Cardiac septum (tissue), 1 donor: ENCODE measurements at places on chromosomes 6 and 20.

GRCh38 chr20:19973961-19974629 is 43.1 kb upstream of the NAA20 start:
- DNase-seq = peak; percentile 81

- no peak for DNase-seq
These were observed 38.6 kb downstream of the VTA1 start for GRCh38 chr6:142185641-142186040.

GRCh38 chr20:59001068-59001448 is 6.0 kb downstream of the CTSZ start:
- DNase-seq = peak; percentile 47

GRCh38 chr20:50260479-50261221 is 70.0 kb downstream of the CEBPB start:
- no peak for DNase-seq

- no peak for DNase-seq
These were observed 100.4 kb upstream of the MLN start for GRCh38 chr6:33904050-33904746.

DNA sequence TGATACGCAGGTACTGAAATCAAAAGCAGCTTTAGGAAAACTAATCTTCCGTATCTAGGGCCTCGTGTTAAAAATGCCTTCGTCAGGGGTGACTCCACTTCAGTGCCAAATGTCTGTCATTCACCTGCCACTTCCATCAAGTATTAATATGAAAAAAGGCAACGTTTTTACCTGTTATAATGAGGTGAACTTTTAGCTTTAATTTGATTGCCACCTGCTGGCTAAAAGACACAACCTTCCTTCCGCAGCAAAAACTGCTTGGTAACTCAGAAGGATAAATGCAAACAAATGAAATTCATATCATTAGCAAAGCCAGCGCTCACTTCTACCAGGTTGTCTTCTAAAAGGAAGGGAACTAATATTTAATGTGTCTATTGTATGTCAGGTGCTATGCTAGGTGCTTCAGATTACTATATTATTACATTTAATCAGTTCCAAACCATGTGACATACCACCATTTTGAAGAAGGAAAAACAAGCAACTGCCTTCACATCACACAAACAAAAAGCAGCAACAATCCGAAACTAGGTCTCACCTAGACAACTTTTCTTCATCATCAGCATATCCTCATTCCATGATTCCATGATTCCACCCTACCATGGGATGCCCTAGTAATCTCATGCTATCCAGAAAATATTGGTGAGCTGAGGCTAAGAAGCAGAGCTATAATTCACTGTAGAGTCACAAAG is 20.6 kb upstream of the ARHGAP18 start:
- DNase-seq = no peak

DNA sequence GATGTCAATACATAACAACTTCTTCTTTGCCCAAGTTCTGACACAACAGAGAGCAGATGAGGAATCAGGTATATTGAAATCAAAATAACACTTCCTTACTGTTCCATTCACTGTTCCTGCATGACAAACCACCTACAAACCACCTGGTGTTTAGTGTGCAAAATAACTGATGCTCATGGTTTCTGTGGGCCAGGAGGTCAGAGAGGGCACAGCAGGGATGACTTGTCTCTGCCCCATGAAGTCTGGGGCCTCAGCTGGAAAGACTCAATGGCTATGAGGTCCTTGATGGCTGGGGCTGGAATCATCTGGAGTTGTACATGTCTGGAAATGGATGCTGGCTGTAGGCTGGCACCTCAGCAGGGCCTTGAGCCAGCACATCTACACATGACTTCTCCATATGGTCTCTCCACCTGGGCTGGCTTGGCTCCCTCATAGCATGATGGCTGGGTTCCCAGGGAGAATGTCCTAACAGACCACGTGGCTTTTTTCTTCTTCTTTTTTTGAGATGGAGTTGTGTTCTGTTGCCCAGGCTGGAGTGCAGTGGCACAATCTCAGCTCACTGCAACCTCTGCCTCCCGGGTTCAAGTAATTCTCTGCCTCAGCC is 7.4 kb upstream of the COX4I2 start:
- DNase-seq = no peak

- DNase-seq = no peak
These were observed 309.1 kb upstream of the IMPG1 start for GRCh38 chr6:76381612-76382011.

DNA sequence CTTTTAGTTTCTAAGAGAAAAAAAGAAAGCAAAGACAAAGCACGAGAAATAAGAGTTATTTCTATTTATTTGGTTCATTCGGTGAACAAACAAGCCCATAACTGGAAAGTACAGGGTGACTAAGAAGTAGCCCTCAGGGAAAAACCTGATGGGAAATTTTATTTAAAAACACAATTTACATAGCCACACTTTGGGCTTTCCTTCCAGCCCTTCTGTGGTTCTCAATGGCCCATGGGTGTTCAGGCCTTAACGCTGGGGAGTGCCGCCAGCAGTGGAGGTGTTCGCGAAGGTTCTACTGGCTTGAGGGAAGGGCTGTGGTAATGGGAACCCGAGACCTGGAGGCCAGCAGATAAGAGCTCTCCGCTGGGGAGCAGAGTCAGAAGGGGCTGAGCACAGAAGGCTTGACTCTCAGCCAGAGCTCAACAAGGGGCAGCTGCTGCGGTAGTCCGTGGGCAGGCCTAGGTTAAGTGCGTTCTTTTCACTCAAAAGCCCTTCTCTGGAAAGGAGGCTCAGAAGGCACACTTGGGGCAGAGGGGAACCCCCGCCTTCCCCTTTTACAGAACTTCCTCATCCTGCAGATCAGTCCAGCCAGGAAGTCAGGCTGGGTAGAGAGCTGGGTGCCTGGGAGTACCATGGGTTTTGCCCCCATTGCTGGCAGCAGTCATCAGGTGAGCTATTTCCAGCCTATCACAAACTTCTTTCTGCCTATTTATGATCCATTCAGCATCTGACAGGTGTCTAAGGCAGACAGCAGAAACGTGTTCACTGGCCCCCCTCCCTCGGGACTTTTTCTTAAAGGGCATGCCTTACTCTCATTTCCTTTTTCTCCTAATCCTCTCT is 8.8 kb upstream of the CD83 start:
- peak; percentile 86 for DNase-seq

GRCh38 chr6:47310131-47310480 is 401 bp upstream of the TNFRSF21 start:
- no peak for DNase-seq

- no peak for DNase-seq
These were observed 97.3 kb upstream of the NHSL1 start for GRCh38 chr6:138596591-138596990.

GRCh38 chr6:142015011-142015410 is 117.7 kb upstream of the GJE1 start:
- DNase-seq = no peak

DNA sequence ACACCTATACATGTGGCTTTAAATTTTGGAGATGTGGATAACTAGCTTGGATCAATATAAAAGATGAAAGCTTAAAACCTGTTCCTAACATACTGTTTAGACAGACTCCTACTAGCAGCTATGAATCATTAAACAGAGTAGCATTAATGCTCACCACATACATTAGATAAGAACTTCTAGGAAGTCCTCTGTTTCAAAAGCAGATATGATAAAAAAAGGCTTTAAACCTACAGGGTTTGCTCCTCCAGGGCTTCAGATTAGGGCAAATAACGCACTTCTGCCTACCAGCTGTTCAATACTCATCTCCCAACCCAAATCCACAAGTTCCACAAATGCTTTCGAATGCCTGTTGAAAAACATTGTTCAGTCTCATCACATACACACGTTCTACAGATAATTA is 1.5 kb downstream of the REPS1 start:
- DNase-seq = no peak

GRCh38 chr6:41779336-41779735 is 364 bp downstream of the FRS3 start:
- no peak for DNase-seq

- DNase-seq = no peak
These were observed 68.4 kb downstream of the ATG5 start for GRCh38 chr6:106257195-106257594.

DNA sequence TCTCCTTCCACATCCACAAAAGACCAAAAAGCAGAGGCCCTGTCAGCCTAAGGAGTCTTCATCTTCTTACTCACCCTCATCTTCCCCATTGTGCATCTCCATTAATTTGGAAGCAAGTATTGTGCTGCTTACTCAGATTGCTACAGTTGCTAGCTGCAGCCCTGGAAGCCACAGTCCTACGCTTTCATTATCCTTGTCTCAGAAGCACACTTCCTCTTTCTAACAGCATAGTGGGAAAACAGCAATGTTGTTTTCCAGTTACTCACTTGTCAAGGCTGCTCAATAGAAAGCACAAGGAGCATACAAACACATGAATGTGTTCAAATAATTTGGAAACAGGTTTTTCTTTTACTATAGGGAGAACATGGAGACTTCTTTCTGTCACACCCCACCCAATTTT is 76.6 kb upstream of the RBM24 start:
- no peak for DNase-seq

DNA sequence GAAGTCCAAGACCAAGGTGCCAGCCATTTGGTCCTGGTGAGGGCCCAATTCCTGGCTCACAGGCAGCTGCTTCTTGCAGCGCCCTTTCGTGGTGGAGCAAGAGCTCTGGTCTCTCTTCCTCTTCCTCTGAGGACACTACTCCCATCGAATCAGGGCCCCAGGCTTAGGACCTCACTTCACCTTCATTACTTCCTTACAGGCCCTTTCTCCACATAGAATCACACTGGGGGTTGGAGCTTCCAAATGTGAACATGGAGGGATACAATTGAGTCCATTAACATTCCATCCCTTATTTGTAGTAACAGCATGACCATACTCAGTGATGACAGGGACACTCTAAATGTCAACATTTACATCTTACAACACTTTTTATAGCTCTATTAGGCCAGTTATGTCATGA is 2.3 kb downstream of the RAMACL start:
- DNase-seq = no peak

- no peak for DNase-seq
These were observed 984 bp downstream of the TFAP2C start for GRCh38 chr20:56630086-56630493.

DNA sequence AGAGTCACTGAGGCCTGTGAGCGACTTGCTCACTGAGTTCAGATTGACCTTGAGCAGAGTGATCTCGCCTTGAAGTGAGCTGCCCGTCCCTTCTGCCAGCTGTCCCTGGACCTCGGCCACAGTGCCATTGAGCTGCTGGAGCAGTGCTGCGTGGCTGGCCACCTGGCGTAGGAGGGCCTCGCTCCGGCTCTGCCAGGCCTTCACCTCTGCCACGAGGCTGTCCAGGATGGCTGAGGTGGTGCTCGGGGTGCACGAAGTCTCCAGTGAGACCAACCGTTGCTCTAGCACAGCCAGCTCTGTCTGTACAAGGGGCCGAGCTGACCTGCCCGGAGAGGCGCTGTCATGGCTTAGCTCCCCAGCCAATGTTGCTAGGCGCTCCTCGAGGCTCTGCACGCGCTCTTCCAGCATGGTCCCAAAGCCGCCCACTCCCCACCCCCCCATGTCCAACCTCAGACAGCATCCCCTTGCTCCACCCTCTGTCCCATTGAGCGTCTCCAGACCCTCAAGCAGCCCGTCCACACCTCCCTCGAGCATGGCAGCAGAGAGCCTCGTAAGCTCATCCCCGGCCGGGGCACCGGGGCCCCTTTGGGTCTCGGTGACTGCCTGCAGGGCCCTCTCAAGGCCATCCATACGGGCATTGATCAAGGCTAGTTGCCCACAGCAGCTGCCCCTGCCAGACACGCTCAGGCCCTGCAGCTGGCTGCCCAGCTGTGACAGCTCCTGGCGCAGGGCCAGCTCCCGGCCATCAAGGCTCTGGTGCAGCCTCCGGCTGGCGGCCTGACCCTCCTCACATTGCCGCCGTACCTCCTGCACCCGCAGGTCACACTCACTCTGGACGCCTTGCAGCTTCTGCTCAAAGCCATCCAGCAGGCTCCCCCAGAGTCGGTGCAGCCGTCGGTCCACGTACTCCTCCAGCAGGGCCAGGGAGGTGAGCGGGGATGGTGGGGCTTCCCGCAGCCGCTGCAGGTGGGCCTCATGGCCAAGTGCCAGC is 4.6 kb downstream of the EMILIN3 start:
- no peak for DNase-seq

GRCh38 chr6:154594496-154595198 is 84.2 kb upstream of the CNKSR3 start:
- no peak for DNase-seq

DNA sequence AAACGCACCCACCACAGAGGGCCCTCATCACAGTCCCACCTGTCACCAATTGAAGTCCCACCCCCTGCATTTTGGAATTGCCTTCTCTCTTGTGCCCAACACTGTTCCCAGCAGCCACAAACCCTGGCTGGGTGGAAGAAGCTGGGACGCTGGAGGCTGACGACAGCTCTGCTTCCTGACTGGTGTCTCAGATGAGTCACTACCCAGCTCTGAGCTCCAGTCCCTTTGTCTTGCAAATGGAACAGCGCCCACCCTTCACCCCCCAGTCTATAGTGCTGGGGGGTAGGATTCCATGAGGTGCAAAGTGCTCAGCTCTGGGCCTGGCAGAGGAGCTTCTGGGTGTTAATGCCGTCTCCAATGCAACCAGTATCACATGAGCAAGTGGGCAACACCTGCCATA is 85.3 kb downstream of the DLGAP4 start:
- DNase-seq = no peak

- DNase-seq = no peak
These were observed 108.4 kb downstream of the RTN4IP1 start for GRCh38 chr6:106520711-106521401.

DNA sequence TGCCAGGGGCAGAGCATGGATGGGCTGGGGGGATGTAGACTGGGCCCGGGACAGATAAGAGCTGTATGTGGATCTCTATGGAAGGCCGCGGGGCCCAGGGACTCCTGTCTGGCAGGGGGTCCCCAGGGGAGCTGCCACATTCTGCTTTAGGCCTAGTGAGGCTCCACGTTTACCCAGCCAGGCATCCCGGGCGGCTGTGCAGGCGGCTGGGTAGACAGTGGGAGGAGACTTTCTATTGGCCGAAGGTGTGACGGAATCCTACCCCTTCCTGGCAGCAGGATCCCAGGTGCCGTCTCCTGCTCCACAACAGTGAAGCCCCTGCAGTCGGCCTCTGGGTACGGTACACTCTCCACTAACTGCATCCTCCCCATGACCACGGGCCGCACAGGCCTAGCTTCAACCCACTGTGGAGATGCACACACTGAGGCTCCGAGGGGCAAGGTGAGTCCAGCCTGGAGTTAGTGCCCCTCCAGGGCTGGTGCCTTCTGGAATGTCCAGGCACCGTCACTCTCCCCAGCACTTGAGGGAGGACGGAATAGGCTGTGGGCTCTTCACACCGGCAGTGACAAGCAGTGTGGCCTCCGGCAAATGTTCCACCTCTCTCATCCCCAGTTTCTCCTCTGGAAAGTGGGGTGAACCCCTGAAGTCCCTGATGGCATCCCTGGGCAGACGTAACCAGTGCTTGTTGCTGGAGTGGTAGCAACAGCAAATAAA is 36.8 kb upstream of the ZBP1 start:
- DNase-seq = peak; percentile 69

DNA sequence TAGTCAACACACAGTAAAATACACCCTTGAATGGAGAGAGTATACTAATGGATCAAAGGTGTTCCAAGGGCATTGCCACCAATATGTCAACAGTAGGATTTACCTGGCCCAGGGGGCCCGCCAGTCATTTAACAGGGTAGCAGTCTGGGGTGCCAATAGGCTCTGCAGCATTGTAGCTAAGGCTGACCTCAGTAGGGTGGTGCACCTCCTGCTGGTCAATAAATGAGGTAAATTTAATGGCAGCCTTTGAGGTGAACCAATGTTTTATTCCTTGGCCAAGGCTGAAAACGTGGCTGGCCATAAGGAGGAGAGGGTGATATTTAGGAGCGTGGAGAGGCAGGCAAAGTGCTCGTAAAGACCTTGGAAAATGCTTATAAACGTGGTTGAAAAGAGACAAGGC is 147.2 kb downstream of the RPS12 start:
- DNase-seq = no peak
